Right ventricle myocardium inferior (tissue), 1 donor: ENCODE measurements at places on chromosomes 2 and 18. TPM values are rescaled to one million over a fixed set of nuclear protein-coding genes. Genes with fewer than 3 reads are reported as not detected.

TGFA gene
- 1.0 TPM for total RNA-seq

CCDC121 gene
- total RNA-seq, result 6.2 TPM

CNDP1 gene
- not detected for total RNA-seq

CYRIA gene
- 5.1 TPM for total RNA-seq

ADD2 gene
- total RNA-seq, result 2.3 TPM

MOGAT1 gene
- total RNA-seq, result 0.38 TPM

SCLY gene
- 10.8 TPM for total RNA-seq

CNGA3 gene
- not detected for total RNA-seq

CFAP65 gene
- not detected for total RNA-seq

DNA sequence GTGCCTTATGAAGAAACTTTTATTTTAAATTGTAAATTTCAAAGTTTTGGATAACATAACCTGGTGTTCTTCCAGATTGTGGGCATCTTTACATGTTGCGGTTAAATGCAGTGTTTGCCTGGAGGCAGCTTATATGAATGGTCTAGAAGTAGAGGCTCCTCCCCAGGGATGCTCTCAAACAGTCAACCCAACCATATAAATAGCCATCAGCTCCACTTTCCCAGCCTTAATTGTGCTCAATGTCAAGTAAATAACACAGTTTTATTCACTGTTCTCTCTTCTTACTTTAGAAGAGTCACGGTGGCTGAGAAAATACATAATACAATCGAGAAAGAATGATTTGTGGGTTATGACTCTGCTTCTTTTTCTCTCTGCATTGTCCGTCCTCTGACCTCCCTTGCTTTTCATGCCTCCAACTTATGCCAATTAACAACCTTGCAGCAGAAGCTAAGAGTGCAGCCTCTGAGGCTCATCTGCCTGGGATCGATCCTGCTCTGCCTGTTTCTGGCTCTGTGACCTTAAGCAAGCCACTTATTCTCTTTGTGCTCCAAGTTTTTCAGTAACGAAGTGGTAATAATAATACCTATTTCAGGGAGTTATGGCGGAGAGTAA, 100.3 kb downstream of the DAW1 start:
- no peak for DNase-seq

DNA sequence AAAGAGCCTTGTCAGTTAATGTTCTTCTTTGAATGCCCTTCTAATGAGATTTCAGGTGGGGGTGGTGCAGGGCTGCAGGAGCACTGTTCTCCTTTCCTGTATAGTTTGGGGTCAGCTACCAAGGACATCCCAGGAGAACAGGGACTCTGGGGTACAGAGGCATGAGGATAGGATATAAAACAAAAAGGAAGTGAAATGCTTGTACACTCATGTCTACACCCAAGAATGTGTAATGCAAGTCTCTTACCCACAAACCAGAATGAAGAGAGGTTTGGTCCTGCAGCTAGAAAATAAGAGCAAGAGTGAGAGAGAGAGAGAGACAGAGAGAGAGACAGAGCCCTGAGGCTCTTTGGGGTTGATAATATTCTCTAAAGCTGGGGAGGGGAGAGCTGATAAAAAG, 151.8 kb upstream of the KCTD1 start:
- no peak for DNase-seq

DNA sequence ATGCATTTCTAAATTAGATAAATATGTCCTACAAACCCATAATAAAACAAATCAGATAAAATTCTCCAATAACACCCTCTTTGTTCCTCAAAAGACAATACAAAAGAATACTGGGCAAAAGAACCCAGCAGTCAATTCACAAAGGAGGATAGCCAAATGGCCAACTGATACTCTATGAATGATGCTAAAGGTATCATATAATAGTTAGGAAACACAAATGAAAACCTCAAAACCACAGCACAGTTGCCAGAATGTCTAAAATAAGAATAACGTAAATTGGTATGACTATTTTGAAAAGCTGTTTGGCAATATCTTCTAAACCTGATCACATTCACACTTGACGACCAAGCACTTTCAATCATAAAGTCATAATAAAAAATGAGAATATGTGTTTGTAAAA, 315.4 kb downstream of the CDH7 start:
- no peak for DNase-seq

GRCh38 chr18:49699303-49699702, 114.0 kb downstream of the ACAA2 start:
- DNase-seq, result no peak

DNA sequence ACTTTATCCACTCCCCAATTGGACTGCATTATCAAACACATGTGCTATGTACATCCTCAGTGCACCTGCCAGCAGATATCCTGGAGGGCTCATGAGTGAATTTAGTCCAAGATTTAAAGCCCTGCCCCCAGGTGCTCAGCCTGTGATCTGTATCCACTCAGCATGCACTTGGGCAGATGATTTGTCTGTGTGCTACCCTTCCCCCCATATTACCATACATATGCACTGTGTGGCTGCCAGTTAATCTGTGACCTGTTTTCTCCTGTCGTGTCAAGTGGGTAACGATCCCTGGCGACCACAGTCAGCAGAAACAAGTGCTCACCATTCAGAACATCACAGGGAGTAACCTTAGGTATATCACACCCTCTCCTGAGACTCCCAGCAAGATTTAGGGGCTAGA, 10.2 kb downstream of the NAGK start:
- no peak for DNase-seq

GRCh38 chr2:169038338-169038757, 7.2 kb upstream of the ABCB11 start:
- no peak for DNase-seq

GRCh38 chr2:156429211-156429610, 7.0 kb upstream of the GPD2 start:
- no peak for DNase-seq

DNA sequence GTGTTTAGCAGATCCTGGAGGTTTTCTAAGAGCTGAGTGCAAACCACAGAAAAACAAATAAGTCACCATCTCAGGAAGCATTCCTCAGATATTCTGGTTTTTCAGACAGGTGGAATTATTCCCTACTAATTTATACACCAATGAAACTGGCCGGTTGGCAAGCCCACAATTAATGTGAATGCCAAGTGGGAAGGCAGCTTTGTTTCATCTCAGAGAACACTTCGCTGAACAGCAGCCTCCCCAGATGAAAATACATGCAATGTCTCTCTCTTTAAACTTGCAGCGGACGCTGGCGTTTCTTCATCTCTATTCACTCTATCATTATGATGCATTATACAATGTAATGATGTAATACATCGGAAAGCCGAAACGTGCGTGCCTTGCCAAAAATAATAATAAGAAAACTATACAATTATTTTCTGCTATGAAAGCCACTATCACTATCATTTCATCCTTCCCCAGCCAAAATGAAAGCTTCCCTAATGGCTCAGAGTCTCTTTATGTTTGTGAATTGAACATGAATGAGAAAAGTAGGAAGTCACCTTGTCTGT, 649.4 kb downstream of the BCL11A start:
- no peak for DNase-seq

- no peak for DNase-seq
These were observed 10.3 kb upstream of the NPPC start for GRCh38 chr2:231936491-231936890.

DNA sequence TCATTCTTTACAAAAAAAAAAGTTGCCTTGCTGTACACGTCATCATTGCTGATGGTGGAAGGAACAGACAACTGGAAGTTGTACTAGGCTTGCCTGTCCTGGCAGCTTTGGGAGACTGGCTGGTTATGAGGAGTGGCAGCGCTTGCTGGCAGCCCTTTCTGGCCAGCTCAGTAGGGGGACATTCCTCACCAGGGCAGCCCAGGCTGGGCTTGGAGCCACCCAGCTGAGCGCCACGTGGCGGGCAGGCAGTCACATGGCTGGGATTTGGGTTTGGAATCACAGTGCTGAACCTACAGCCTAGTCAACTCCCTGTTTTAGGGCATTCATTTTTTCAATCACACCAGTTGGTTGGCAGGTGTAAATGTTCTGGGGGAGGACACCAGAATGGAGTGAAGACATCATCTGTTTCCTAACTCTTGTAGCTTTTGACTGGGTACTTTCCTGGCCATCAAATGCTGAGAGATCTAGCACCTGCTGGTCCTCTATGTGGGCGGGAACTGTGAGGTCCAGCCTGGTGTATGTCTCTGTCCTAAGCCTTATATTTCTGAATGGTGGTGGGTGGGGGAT, 139.3 kb downstream of the SETBP1 start:
- peak; percentile 79 for DNase-seq

DNA sequence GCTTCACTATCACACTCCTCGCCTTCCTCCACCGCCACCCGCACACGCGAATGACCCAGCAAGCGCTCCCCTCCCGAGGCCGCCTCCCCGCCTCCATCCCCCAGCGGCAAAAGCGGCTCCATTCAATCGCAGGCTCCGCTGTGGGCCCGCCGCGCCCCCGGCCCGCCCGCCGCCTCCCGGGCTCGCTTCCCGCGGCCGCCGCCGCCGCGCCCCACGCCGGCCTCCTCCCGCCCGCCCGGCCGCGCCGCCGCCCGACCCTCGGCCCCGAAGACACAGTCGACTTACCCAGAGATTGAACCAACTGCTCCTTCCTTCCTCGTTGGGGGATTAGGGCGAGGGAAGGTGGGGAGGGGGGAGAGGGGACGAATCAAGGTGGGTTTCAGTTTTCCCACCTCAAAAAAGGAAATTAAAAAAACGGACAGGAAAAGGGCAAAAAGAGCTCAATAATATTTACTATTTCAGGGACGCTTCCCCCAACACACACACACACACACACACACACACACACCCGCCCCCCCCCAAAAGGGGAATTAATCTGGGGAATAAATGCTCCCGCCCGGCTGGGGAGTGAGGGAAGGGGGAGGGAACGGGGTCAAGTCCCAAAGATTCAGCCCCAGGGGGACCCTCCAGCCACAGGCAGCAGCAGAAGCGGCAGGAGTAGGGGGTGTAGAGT, 743 bp downstream of the XPO1 start:
- no peak for DNase-seq

DNA sequence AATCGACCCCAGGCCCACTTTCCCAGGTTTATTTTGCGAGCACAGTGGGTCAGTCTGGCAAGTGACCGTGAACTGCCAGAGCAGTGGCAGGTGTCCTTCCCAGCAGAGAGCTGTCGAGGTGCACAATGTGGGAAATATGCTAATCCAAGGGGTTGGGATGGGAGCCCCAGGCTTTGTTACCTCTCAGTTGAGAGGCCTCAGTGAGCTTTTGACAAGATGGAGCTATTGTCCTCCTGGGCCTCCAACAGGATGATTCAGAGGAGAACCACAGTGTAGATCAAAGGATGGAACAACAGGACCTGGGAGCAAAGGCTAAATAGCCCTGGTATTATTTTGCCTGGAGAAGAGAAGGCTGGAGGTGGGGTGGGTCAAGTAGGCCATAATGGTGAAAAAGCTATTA, 150.8 kb downstream of the NCKAP5 start:
- no peak for DNase-seq

GRCh38 chr18:5515011-5515784, 28.6 kb downstream of the EPB41L3 start:
- DNase-seq, result no peak

GRCh38 chr2:218033590-218034496, 31.0 kb upstream of the TNS1 start:
- no peak for DNase-seq

DNA sequence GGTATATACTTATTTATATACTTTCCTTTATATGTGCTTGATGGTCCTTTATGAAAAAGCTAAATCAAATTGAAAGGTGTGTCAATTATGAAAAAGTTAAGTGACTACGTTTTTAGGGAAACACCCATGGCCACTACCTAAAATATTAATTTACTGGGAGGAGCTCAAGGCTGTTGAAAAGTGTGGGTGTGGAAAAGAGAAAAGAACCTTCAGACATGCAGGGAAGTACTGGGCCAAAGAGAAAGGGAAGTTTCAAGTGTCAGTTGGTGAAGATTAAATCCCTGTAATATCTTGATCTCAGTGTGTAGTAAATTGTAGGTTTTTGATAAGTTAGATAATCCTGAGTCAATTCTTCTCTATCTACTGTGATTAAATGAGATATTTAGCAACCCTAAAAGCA, 6.2 kb upstream of the GKN1 start:
- DNase-seq, result no peak

DNA sequence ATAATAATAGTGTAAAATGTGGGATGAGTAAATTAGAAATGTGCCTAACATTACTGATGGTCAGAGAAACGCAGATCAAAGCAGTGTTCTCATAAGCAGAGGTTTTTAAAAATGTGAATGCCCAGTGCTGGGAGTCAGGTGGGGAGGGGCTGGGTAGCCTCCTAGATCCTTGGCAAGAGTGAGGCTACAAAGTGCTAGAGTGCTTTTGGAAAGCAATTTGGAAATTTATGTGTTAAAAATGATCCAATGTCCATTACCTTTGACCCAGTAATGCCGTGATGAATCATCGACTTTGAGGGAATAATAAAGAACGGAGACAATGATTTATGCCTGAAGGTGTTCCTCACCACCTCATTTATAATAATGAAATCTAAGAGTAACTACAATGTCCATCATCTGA, 44.9 kb upstream of the TWIST2 start:
- DNase-seq, result no peak

GRCh38 chr18:13035249-13035914, 44.2 kb downstream of the CEP192 start:
- no peak for DNase-seq

DNA sequence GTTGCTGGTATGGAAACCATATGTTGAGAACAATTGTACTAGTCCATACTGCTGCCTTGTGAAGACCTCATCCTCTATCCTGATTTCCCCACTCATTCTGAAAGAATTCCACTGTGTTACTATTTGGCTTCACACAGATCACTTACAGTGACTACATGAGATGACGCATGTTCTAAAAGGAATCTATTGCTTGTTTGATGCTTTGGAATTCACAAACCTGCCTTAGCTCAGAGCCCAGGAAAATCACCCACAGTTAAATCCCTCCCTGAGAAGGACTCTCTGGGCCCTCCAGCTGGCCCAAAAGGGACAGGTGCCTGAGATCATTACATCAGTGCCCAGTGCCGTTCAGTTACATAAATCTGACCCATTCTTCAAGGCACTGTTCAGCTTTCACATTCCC, 45.3 kb downstream of the KLHL29 start:
- no peak for DNase-seq

GRCh38 chr2:49028101-49028500, 126.2 kb downstream of the FSHR start:
- DNase-seq, result no peak

DNA sequence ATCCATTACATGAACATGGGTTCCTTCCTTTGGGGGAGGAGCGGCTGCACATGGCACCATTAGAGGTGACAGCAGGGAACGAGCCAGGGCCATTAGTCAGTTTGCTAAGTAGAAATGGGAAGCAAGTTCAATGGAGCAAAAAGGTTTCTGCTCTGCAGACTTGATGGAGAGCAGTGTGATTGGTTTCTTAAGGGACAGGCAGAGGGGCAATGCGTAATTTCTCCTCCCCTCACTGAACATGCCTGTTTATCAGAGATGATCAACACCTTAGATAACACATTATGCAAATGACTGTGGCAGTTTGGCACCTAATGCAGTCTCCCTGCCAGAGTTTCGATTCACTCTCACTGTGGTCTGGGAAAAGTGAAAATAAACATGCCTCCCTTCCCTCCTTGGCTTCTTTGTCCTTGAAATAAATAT, 414.5 kb downstream of the STK39 start:
- DNase-seq, result no peak

- no peak for DNase-seq
These were observed 631.8 kb upstream of the RAB6C start for GRCh38 chr2:129347486-129348217.
